ENCODE measurements at places on chromosomes 1 and 21. TPM values are rescaled to one million over a fixed set of nuclear protein-coding genes. Genes with fewer than 3 reads are reported as not detected.

DCST2 gene
- total RNA-seq, result 0.29 TPM

FMO3 gene
- total RNA-seq, result not detected

GABRD gene
- total RNA-seq, result not detected

SAMD11 gene
- not detected for total RNA-seq

GIPC2 gene
- total RNA-seq, result 0.38 TPM

KCNJ6 gene
- not detected for total RNA-seq

C1orf226 gene
- total RNA-seq, result not detected

MATN1 gene
- 0.32 TPM for total RNA-seq

DNA sequence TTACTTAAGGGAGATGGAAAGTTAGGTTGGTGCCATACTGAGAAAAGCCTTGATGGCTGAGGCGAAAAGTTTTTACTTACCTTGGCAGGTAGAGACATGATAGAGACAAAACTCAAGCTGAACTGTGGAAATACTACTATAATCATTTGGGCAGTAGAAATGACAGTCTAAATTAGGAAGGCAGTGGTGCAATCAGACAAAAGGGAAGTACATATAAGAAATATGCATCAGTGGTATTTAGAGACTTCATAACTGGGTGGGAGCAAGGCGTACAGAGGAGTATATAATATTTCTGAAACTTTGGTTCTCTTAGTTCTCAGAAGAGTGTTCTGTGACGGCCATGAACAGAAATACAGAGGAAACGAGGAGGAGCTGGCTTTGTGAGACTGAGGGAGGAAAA is 2.4 kb upstream of the CEP350 start:
- H3K4me3 ChIP-seq, result no peak overlapping the region
- H3K27ac ChIP-seq, result peak overlapping the region; percentile 96
- no peaks in the 10 kb centered on the region for H3K36me3 ChIP-seq
- no peak for DNase-seq

GRCh38 chr1:20983297-20983889 is 193.3 kb downstream of the EIF4G3 start:
- no peaks in the 10 kb centered on the region for H3K27me3 ChIP-seq
- H3K4me1 ChIP-seq, result peaks cover 2% of the 10 kb centered on the region

DNA sequence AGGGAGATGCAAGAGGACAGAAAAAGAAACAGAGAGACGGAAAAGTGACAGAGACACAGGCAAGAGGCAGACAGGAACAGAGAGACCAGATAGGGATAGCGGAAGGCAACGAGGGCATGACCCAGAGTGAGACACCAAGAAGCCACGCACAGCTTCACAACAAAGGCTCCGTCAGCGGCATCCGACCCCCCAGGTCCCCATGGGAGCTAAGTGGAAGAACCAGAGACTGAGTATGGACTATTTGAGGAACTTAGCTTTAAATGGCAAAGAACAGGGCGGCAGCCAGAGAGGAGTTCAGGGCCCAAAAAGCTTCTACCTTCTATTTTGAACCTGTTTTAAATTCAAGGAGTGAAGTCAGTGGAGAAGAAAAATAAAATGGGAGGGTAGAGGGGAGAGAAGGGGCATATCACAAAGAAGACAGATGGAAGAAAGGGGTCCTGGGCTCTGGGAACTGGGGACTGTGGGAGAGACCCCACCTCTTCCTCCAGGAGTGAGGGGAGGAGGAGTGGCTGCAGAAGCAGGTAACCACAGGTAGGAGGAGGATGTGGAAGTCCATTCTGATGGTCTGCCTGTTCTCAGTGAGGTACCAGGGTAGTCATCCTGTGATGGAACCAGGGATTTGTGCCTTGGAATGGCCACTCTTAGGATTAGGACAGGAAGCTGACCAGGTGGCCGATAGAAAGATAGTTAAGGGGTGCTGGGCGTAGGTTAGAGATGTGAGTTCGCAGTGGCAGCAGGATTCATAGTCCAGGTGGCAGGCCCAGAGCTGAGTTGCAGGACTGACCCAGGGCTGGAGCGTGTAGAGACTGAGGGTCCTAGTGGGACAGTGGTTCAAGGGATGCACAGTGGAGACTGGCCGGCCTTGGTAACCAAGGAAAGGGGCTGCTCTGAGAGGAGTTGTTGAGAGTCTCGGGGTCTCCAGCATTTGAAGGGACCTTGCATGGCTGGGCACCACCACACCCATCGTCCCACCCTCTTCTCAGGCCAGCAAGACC is 37.7 kb downstream of the CSMD2 start:
- no peak overlapping the region for H3K4me3 ChIP-seq
- H3K4me1 ChIP-seq, result no peaks in the 10 kb centered on the region
- H3K27me3 ChIP-seq, result no peaks in the 10 kb centered on the region
- H3K36me3 ChIP-seq, result no peaks in the 10 kb centered on the region
- DNase-seq, result no peak

DNA sequence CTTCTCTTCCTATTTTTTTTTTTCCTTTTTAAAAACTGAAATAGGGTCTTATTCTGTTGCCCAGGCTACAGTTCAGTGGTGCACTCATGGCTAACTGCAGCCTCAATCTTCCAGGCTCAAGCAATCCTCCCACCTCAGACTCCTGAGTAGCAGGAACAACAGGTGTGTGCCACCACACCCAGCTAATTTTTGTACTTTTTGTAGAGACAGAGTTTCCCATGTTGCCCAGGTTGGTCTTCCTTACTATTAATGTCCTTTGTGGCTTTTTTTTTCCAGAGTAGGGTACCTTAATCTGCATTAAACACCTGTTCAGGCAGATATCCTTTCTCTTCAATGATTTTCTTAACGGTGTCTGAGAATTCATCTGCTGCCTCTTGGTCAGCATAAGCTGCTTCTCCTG is 4.3 kb upstream of the KTI12 start:
- no peak for DNase-seq
- H3K4me3 ChIP-seq, result no peak overlapping the region
- H3K27ac ChIP-seq, result no peak overlapping the region
- peaks cover 18% of the 10 kb centered on the region for H3K36me3 ChIP-seq
- H3K27me3 ChIP-seq, result no peaks in the 10 kb centered on the region
- peaks cover 10% of the 10 kb centered on the region for H3K4me1 ChIP-seq

GRCh38 chr1:14324248-14324630 is 274.2 kb upstream of the KAZN start:
- DNase-seq, result no peak
- no peaks in the 10 kb centered on the region for H3K4me1 ChIP-seq
- H3K27me3 ChIP-seq, result no peaks in the 10 kb centered on the region

DNA sequence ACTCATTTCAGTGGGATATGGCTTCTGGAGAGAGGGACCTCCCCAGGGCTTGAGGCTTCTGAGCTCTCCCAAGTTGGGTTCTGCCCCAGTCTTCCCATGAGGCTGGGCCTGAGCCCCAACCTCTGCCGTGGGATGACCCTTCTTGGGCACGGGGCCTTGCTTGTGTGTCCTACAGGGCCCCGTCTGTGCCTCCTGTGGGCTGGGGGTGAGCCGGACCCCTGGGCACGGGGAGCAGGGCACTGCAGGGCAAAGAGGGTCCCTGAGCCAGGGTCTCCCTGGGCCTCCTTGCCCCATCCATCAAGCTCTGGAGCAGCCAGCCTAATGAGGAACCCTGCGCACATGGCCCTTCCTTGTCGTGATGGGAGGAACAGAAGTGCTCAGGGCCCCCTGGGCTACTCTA is 5.2 kb upstream of the SMYD3 start:
- H3K36me3 ChIP-seq, result peaks cover 17% of the 10 kb centered on the region
- peak; percentile 33 for DNase-seq
- H3K27me3 ChIP-seq, result no peaks in the 10 kb centered on the region
- H3K4me1 ChIP-seq, result peaks cover 17% of the 10 kb centered on the region

GRCh38 chr1:100528871-100529270 is 9.1 kb upstream of the GPR88 start:
- no peak overlapping the region for H3K27ac ChIP-seq
- H3K4me1 ChIP-seq, result peaks cover 34% of the 10 kb centered on the region
- H3K27me3 ChIP-seq, result peaks cover 8% of the 10 kb centered on the region
- peaks cover 2% of the 10 kb centered on the region for H3K36me3 ChIP-seq

DNA sequence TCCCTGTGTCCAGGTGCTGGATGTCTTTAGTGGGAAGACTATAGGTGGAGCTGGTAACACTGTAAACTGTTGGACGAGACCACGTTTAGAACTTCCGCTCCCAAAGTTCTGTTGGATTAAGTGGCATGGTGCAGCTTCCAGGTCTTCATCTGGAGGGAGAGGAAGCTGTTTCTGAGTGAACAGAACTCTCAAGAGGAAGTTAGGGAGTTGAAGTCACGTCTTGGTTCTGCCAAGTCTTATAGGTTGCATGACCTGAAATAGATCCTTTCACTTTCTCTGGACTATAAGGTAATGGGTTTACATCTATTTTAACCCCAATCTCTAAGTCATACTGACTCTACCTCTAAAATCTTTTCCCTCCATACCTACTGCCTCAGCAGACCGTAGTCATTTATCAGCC is 97.4 kb upstream of the TNR start:
- no peaks in the 10 kb centered on the region for H3K36me3 ChIP-seq
- H3K27ac ChIP-seq, result no peak overlapping the region
- peaks cover 7% of the 10 kb centered on the region for H3K27me3 ChIP-seq
- no peak for DNase-seq

DNA sequence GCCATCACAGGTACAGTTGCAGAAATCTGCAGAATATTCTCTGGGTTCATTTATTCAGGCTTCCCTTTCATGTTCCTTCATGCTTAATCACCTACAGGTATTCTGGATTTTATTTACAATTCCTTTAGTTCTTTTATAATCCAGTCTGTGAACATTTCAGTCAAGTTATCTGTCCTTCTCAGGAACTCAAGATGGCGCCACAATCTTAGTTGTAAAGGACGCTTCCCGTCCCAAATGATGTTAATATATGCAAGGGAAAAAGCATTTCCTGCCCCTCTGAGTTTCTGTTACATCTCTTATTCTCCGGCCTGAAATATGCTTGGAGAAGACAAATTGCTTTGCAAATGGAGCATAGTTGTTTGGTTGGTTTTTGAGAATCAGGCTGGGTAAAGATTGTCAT is 19.3 kb downstream of the F3 start:
- H3K36me3 ChIP-seq, result no peaks in the 10 kb centered on the region
- no peak for DNase-seq
- H3K4me3 ChIP-seq, result no peak overlapping the region
- H3K27ac ChIP-seq, result no peak overlapping the region
- no peaks in the 10 kb centered on the region for H3K4me1 ChIP-seq
- no peaks in the 10 kb centered on the region for H3K27me3 ChIP-seq

DNA sequence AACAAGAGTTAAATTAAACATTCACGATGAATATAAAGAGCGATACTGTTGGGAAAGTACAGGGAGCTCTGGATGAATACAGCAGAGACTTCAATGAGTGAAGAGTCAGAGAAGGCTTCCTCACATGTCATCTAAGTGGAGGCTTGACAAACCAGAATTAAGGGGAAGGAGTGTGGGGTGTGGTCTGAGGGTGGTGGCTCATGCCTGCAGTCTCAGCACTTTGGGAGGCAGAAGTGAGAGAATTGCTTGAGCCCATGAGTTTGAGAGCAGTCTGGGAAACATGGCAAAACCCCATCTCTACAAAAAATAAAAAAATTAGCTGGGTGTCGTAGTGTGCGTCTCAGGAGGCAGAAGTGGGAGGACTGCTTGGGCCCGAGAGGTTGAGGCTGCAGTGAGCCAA is 8.7 kb downstream of the SDHB start:
- no peaks in the 10 kb centered on the region for H3K27me3 ChIP-seq
- peaks cover 20% of the 10 kb centered on the region for H3K36me3 ChIP-seq
- no peak for DNase-seq
- no peak overlapping the region for H3K4me3 ChIP-seq
- H3K27ac ChIP-seq, result no peak overlapping the region

- H3K27ac ChIP-seq, result peak within 1 kb of the TSS; percentile 92
- H3K4me1 ChIP-seq, result peaks cover 63% of the 10 kb centered on the region
- peak within 1 kb of the TSS; percentile 83 for H3K4me3 ChIP-seq
- peak; percentile 72 for DNase-seq
- H3K36me3 ChIP-seq, result peaks cover 25% of the 10 kb centered on the region
- peaks cover 3% of the 10 kb centered on the region for H3K27me3 ChIP-seq
Measured at GRCh38 chr1:84996846-84997666, at the start of gene MCOLN2. TSS of gene MCOLN2 (minus strand) at chr1:84997113. CDS start at chr1:84996872, 241 bp downstream.

DNA sequence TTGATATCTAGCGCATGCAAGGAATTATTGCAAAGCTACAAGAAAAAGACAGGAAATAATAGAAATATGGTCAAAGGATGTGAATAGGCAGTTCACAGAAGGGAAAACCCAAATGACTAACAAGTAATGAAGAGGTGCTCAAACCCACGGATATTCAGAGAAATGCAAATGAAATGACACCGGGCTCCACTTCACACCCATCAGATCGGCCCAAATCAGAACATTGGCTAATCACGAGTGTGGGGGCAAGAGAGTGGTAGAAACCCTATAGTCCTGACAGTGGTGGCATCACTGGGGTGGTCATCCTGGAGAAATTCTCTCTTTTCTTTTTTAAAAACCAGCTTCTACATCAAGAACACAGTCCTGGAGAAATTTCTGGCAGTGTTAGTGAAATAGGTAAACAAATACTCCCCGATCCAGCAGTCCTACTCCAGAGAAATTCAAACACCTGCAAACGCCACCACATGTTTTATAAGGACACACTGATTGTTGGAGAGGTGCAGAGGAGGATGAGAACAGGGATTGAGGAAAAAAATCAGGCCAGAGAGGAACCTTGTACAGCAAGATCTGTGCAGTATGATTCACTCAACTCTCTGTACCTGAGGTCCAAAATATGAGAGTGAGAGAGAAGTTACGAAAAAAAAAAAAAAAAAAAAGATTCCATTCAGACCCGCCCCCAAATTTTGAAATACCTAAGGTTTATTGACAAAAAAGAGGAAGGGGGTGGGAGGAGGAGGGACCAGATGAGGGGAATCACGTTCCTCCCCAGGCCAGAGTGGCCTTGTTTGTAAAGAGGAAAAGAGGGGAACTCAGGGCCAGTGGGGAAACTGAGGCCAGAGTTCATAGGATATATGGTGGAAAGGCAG is 9.2 kb upstream of the TNFRSF1B start:
- H3K27me3 ChIP-seq, result no peaks in the 10 kb centered on the region
- H3K27ac ChIP-seq, result peak overlapping the region; percentile 94
- no peaks in the 10 kb centered on the region for H3K36me3 ChIP-seq
- H3K4me1 ChIP-seq, result peaks cover 86% of the 10 kb centered on the region

All from activated CD8-positive, alpha-beta memory T cell treated with anti-CD3 and anti-CD28 coated beads, Interleukin-2, amount 10 ng/mL, durations not matched to agents 7 days and 5 days (primary cell).